ENCODE measurements at places on chromosomes 2 and 18. TPM values are rescaled to one million over a fixed set of nuclear protein-coding genes. Genes with fewer than 3 reads are reported as not detected.
A peak's percentile ranks its signal among the peaks of the same experiment; 100 is the strongest.

DNA sequence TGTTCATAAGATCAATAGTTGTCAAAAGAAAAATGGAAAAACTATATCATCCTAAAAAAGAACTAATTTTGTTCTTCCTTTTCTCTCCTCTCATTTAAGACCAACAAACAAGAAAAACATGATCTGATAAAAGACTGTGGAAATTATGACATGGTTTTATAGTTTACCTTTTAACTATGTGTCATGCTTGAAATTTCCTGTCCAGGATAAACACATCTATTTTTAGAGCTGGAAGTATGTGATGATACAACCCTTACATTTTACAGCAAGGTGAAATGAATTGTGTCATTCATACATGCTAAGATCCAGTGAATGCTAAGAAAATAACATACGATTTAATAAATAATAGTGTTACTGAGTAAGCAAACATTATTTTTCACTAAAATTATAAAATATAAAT is 89.9 kb downstream of the GULP1 start:
- peak; percentile 82 for DNase-seq

DNA sequence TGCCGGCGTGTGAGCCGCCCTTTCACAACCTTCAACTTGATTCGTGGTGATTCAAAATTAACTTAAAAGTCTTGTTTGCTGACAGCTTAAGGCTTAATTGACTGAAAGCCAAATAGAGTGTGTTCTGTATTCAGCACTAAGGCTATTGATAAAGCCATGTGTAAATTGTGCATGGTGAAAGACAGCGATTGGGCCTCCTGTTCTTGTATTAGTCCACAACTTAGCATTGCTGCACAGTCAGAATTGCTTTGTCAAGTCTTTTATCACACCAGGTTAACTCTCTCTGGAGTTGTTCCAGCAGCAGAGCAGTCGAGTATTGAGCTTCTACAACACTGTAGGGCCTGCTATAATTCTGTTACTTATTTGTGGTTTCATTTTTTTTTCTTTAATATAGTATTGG is 210.1 kb downstream of the WDR7 start:
- no peak for DNase-seq

- no peak for DNase-seq
Measured at GRCh38 chr18:77006305-77007175, 126.0 kb downstream of the MBP start.

Gene METTL5
- total RNA-seq = 81.4 TPM

Gene FER1L5
- not detected for total RNA-seq

DNA sequence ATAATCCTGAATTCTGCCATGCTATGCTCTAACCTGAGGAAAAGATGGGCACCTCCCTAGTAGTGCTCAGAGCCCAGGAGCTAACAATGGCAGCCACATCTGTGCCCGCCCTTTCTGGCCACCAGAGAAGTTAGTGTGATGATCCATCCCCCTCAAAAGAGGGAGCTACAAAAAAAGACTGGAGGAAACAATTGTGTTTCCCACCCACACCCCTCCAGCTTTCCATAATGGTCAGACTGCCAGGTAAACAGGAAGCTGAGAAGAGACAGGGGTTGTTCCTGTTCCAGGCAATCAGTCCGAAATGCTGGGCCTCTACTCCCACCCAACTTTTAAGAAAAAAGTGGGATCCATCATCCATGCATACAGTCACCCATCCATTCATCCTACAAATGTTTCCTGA is 3.2 kb downstream of the TBC1D8 start:
- no peak for DNase-seq

GRCh38 chr2:164928101-164928673 is 27.1 kb downstream of the SLC38A11 start:
- no peak for DNase-seq

DNA sequence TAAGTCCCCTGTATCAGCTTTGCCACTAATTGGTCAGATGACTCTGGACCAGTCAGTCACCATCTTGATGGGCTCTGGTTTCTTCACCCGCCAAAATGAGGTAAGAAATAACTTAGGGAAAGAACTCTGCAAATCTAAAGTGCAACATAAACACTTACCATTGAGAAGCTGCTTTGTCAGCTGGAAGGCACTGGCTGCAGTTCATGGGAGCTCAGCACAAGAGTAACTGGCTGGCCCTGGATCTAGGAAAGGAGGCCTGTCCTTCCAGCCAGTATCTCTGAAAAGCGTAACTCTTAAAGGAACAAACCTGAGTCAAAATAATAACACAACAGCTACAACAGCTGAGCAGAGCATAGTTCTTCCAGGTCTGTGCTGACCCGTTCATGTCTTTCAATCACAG is 123.9 kb downstream of the CACNB4 start:
- no peak for DNase-seq

DNA sequence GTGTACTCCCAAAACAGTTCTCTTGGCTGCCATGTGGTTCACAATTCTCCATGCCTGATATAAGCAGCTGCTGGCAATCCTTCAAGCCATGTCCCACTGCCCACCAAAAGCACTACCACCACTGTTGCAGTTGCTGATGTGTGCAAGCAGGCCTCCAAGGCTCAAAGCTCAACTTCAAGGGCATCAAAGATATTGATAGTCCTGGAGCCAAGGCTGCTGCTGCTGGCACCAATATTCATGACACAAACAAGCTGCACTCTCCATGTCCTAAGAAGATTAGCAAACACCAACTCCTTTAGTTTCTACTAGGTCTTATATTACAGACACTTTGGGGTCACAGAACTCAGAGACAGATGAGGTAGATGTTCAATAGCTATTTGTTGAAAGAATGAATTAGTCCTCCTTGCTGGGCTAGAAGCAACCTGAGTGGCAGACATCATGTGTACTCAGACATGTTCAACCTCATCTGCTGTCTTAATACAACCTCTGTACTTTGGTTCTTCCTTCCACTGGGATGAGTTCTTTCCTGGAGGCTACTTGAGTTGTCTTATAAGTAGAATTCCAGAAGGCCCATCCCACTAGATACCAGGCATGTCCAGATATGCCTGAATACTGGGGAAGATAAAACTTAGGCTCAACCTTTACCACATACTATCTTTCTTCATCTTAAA is 104.5 kb upstream of the UGP2 start:
- no peak for DNase-seq

GRCh38 chr2:13522917-13523821 is 806.4 kb downstream of the TRIB2 start:
- DNase-seq = no peak

Gene FAM237A
- not detected for total RNA-seq

Gene MAPK4
- total RNA-seq = not detected

GRCh38 chr2:215379039-215379438 is 56.8 kb downstream of the FN1 start:
- no peak for DNase-seq

Gene BOLL
- not detected for total RNA-seq

DNA sequence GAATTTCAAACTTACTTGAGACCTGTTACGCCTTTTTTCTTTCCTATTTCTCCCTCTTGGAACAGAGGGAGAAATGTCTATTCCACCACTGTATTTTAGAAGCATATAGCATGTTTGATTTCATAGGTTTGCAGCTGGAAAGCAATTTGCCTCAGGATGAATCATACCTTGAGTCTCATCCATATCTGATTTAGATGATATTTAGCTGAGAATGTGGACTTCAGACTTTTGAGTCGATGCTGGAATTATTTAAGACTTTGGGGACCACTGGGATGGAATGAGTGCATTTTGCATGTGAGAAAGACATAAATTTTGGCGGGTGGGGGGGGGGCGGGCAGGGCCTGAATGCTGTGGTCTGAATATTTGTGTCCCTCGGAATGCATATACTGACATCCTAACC is 282.7 kb upstream of the STON1 start:
- DNase-seq = no peak

Gene MSH2
- 72.2 TPM for total RNA-seq

DNA sequence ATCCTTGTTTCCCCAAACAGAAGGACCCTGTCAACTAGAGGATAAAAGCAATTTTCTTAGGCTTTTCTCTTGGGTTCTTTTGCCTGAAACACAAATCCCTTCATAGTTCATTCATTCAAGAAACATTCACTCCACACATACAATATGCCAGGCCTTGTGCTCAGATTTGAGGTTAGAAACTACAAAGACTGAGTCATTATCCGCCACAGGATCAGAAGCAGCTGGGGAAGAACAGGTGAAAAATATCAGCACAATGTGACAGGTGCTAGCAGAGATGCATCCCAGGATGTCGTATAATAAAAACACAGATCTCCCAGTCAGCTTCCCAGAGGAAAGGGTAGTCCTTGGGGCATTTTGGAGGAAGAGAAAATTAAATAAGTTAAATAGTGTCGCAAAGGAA is 172.4 kb downstream of the LRATD1 start:
- no peak for DNase-seq

- DNase-seq = no peak
Measured at GRCh38 chr2:236291476-236291875, 27.3 kb upstream of the ASB18 start.

DNA sequence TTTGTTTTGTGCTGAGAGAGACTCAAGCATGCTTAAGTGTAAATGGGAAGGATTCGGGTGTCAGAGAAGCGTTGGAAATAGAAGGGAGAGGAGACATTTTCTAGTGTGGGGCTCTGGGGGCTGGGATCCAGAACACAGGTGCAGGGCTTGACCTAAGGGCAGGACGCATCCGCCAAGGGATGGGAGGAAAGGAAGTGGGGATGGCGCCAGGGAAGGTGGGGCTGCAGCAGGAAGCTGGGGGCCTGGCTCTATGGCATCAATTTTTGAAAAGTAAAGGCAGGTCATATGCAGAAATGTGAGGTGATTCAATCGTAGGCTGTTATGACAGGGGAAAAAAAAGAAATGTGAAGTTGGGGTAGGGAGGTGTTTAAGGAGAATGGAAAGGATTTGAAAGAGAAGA is 143.2 kb upstream of the SERTAD2 start:
- no peak for DNase-seq

- DNase-seq = no peak
Measured at GRCh38 chr2:239910851-239911640, 114.1 kb downstream of the NDUFA10 start.

GRCh38 chr18:36769172-36769571 is 59.6 kb downstream of the TPGS2 start:
- no peak for DNase-seq

Gene TLX2
- total RNA-seq = not detected

GRCh38 chr2:184305105-184305504 is 293.2 kb upstream of the ZNF804A start:
- no peak for DNase-seq

GRCh38 chr2:14656146-14656545 is 23.6 kb downstream of the LRATD1 start:
- DNase-seq = no peak

DNA sequence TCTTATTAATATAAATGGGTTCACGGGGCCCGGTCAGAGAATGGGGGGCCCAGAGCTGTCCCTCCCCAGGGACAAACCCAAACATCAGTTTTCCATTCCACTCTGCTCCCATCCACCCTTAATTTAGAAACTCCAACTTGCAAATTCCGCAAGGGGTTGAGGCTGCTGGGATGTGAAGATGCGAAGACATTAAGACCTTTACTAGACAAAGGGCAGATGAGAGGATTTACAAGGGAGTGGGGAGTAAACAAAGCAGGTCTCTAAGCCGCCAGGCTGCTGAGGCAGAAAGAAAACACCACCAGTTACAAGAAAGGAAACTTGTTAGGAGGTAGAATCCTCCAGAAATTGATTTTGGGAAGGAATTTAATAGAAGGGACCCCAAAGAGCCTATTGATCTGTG is 33.1 kb downstream of the MARCO start:
- no peak for DNase-seq

GRCh38 chr2:202950592-202950991 is 38.5 kb downstream of the CARF start:
- DNase-seq = no peak

- no peak for DNase-seq
Measured at GRCh38 chr18:23539296-23539695, 36.0 kb downstream of the RMC1 start.

- DNase-seq = no peak
Measured at GRCh38 chr2:141611-142010, 95.3 kb upstream of the FAM110C start.

DNA sequence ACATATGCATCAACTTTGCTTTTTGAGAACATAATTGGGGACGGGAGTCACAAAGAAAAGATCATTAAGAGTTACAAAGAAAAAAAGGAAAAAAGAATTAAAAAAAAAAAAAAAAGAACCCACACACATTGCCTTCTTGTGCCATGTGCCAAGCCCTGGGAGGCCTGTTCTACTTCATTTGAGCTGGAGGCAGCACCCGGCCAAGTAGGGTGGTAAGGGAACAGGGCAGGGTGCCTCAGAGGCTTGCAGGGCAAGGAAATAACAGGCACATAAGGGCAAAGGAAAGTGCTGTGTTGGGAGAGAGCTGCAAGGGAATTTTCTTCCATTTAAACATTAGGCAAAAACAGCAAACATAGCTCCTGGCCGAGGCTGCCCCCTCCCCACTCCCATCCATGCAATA is 418.0 kb downstream of the TMEM182 start:
- DNase-seq = no peak

DNA sequence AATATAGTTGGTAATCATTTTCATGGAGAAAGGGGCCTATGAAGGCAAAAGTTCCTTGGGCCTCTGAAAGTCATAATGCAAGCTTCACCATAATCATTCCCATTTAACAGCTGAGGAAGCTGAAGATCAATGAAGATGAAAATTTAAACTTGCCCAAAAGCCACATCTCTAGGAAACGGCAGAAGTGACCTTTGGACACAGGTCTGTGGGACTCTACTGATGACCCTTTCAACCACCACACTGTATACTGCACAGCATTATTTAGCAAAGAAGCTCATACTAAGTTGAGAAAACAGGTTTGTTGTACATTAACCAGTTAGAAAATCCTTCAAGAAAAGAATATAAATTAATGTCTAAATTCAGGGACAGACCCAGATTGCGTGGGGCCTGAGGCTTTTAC is 51.6 kb upstream of the ACTR3 start:
- no peak for DNase-seq

GRCh38 chr2:167750675-167751074 is 496.7 kb downstream of the STK39 start:
- DNase-seq = no peak

Gene SCN2A
- not detected for total RNA-seq

- no peak for DNase-seq
Measured at GRCh38 chr2:223772363-223772762, 65.0 kb downstream of the AP1S3 start.

DNA sequence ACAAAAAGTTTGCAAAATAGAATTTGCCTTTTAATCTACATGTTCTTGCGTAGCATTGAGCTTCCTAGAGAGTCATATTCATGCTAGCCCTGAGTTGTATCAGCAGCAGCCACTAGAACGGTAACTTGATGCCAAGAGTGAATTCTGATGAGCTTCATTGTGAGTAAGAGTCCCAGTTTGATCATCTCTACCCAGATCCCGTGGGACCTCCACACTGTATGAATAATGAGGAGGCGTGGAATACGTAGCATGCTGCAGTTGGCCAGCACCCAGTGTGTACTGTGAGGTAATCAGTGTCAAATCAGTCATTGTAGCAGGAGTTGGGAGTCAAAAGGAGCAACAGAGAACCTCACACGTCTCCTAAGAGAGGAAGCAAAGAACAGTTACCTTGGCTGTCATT is 197.9 kb downstream of the NEDD4L start:
- no peak for DNase-seq

- no peak for DNase-seq
Measured at GRCh38 chr2:50948681-50949080, 83.3 kb downstream of the NRXN1 start.

GRCh38 chr18:45549290-45549689 is 66.0 kb upstream of the SLC14A2 start:
- DNase-seq = no peak
